ENCODE measurements at places on chromosomes 3 and 15.

- no peak for DNase-seq
Measured at GRCh38 chr3:183536238-183536880, 19.1 kb downstream of the KLHL6 start.

GRCh38 chr3:143045639-143046038 lies 44.3 kb downstream of the U2SURP start:
- no peak for DNase-seq

DNA sequence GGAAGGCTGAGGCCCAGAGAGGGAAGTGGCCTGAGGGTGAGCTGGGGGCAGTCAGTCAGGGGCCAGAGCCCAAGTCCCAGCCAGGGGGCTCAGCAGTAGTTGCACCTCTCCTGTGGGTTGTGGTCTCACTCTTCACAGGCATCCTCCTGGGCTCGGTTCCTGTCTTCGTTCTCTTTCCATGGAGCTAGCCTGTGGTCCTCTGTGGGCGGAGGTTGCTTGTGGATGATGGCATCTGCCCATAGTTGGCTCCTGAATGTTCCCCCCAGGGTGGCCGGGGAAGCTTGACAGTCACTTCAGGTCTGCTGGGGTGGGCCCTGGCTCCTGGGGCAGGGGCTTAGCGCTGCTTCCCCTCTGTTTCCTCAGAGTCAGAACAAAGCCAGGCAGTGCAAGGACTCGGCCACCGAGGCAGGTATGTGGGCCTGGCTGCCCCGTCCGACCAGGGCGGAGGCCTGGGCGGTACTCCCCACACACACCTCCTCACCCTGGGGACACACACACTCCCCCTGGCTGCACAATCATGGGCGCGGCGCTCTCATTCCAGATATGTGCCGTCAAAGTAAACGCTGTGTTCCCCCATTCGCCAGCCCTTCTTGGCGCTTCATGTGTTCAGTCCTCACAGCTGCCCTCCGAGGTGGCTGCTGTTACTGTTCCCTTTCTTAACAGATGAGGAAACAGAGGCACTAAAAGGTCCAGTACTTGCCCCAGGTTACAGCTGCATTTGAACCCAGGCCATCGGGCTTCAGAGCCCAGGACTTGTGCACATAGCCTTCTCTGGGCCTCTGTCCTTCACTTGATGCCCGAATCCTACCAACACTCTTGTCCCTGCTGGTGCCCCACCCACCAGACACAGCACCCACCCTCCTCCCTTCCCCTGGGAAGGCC lies 34.5 kb downstream of the PSTPIP1 start:
- DNase-seq: no peak

DNA sequence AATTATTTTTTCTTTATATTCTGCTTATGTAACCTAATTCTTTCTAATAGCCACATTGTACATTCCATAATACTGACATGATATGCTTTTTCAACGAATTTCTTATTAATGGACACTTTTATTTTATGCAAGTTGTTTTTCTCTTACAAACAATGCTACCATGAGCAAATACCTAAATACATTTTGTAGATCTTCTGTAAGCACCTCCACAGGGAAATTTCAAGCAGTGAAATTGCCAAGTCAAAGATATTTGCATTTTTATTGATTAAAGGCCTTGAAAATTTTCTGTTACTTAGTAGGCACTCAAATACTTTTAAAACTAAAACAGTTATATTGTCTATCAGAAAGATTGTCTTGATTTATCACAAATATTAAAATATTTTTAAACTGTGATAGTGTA lies 79.6 kb upstream of the C3orf49 start:
- DNase-seq: no peak

DNA sequence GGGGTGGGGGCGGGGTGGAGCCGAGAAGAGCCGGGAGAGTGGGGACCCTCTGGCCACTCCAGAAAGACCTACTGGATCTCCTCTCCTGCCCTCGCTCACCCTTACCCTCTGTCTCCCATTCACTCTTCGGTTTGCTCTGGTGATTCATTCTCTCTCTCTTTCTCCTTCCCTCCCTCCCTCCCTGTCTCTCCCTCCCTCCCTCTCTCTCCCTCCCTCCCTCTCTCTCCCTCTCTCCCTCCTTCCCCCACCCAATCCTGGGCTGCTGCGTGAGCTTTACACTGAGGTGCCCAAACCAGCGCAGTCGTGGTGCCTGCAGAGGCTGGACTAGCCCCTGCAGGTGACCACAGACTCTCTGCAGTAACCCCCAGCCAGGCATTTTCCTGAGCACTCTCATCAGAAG lies 32.2 kb upstream of the ADAMTS17 start:
- no peak for DNase-seq

- no peak for DNase-seq
Measured at GRCh38 chr3:4587838-4588105, 94.6 kb downstream of the ITPR1 start.

GRCh38 chr3:25587526-25587925 lies 77.2 kb downstream of the TOP2B start:
- no peak for DNase-seq

DNA sequence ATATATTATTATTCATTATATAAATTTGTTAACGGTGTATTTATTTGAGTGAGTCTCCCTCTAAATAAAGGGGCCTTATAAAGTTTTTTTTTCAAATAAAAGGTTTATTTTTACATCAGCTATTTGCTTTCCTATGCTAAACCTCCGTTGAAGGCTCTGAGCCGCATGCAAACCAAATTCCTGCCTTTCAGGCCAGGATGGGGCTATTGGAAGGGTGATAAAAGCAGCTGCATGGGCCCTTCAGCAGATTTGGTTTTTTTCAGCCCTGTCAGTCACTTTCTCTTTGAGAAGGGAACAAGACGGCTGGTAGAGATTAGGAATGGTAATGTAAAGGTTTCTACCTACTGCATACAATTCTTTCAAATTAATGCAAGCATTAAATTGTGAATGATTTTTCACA lies 244.2 kb downstream of the WNT5A start:
- DNase-seq: no peak

DNA sequence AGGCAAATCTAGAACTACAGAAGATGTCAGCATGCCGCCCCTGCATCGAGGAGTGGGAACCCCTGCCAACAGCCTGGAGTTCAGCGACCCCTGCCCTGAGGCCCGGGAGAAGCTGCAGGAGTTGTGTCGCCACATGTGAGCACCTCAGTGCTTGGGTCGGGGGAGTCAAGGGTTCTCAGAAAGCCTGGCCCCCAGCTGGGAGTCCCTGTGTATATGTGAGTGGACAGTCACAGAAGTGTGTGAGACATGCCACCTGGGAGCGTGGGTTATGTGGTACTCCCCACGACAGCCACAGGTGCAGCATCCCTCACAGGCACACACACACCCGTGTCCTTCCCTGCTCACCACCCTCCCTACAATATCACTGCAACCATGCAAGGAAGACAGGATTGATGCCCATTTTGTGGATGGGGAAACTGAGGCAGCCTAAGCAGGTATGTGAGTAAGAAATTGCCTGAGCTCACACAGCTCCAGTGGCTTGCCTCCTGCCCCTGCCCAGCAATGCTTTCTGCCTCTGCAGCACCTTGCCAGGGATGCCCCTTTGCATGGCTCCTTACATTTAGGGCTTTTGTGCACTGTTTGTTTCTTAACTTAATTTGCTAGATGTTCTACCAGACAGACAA lies 28.3 kb downstream of the C3orf20 start:
- no peak for DNase-seq

- DNase-seq: no peak
Measured at GRCh38 chr15:96344060-96344705, 13.7 kb downstream of the NR2F2 start.

DNA sequence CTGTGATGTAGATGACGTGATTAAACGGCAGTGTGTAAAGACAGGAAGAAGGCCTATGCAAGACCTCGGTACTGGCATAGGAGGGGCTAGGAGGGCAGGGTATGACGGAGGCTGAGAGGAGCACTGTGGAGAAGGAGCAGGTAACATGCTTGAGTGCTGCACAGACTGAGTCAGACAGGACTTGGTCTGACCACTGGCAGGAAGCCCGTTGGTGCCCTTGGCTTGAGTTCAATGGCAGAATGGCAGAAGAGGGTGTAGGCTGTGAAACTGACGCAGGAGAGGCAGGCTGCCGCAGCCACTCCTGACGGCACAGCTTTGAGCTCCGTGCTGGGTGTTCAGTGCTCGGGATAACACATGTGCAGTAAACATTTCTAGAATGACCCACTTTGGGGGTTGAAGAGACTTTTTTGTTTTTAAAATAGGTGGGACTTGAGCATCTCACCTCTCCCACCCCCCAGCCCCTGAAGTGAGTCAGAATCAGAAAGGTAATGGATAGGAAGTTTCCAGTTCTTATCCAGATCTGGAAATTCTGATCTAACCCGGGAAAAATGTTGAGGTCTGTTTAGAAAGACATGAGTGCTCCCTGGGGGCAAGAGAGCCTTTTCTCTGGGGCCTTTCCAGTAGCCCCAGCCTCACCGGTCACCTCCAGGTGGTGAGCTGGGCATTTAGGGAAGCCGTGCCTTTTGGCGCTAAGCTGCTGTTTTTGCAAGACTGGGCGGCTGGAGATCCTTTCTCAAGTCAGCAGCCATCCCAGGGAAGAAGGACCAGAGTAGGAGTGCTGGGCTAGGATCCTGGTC lies 126.4 kb downstream of the RPLP1 start:
- no peak for DNase-seq

GRCh38 chr15:73982222-73982962 lies 9.7 kb downstream of the STOML1 start:
- no peak for DNase-seq

GRCh38 chr3:132783152-132783551 lies 60.9 kb upstream of the NPHP3 start:
- DNase-seq: no peak

DNA sequence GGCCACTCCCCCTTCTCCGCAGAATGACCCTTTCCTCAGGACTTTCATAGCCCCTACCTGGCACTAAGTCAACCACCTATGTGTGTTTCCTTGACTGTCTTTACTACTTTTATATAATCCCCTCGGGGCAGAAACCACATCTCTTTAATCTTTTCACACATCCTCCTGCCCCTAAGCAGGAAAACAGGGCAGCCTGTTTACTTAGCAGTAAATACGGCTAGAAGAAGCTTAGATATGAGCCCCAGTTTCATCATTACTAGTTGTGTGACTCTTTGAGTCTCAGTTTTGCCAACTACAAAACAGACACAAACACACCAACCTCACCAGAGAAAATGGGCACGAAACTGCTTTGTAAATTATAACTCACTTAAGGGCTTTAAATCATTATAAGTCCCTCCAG lies 98.3 kb downstream of the CYP19A1 start:
- DNase-seq: no peak

DNA sequence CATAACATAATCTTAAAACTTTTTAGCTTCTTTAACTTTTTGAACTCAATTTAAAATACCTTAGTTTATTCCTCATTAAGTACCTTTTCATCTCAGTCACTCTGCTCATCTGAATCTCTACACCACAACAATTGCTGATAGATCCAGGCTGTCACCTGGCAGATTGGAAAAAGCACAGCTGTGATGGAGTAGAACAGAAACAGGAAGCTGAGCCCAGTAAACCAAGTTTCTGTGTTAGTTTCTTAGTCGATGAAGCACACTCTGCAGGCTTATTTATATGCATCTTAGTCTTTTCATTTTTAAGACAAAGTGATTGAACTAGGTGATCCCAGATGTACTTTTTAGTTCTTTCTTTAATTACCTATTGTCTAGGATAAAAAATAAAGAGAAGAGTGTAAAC lies 1398.0 kb upstream of the ALCAM start:
- no peak for DNase-seq

DNA sequence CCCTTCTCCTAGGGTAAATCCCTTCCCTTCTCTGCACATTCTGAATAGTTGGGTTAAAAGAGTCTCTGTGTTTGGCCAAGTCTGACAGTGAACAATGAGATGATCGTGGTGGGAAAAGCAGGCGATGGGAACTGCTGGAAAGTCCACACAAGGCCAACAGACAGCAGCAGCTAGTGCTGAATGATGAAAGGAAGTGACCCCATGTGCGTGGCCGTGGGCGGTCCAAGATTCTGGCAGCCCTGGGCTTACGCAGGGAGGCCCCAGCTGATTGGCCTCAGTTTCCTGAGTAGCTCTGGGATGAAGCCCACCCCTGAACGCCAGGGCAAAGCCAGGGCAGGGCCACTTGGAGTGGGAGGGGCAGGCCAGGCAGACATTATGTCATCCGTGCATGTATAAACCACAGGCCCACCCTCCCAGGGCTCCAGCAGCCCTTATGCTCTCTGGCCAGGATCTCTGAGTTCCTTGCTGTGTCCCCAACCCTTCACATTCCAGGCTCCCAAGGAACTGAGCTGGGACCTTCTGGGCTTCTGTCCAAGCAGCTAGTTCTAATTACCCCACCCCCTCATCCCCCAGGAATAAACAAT lies 57.8 kb downstream of the CDC25A start:
- DNase-seq: no peak

- DNase-seq: no peak
Measured at GRCh38 chr3:58414538-58415197, 19.0 kb downstream of the PDHB start.

DNA sequence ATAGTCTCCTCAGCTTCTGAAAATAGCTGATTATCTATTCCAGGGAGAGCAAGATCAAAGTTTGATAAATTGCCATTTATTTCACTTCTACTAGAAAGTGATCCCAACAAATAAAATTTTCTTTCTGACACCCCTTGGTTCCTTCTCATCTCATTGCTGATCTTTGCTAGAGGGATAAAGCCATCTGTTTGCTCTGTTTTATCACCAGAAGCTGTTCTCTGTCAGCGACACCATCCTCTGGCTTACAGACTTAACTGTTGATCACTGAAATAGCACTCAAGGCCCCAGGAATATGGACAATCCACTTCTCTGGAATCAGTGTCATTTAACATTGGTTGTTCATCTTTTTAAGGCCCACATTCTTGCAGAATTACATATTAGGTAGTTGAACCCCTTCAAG lies 219.0 kb downstream of the LSAMP start:
- no peak for DNase-seq

Measured in C1 segment of cervical spinal cord (tissue), 14 donors.